ENCODE measurements at places on chromosomes 11 and 22.

- no peak for DNase-seq
These were observed 38.6 kb downstream of the PPP6R3 start for GRCh38 chr11:68498903-68499883.

GRCh38 chr11:19864141-19865140, 151.8 kb downstream of the NAV2 start:
- DNase-seq, result no peak

DNA sequence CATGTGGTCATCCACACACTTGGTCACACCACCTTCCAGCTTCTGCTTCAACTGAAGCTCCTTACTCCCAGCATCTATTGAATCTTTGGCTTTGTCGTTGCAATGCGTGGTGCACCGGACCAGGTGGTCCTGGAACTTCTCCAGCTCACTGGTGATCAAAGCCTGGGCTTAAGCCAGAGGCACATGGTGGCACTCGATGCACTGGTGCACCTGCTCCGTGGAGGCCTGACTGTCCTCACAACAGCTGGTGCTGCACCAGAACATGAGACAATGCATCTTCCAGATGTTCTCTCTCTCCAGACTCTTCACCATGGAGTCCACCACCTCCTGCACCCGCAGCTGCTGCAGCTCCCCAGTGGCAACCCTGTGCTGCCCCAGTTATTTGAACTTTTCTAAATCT, 56.0 kb downstream of the CELSR1 start:
- DNase-seq, result no peak

GRCh38 chr11:81870066-81870412, 863.6 kb downstream of the FAM181B start:
- no peak for DNase-seq

DNA sequence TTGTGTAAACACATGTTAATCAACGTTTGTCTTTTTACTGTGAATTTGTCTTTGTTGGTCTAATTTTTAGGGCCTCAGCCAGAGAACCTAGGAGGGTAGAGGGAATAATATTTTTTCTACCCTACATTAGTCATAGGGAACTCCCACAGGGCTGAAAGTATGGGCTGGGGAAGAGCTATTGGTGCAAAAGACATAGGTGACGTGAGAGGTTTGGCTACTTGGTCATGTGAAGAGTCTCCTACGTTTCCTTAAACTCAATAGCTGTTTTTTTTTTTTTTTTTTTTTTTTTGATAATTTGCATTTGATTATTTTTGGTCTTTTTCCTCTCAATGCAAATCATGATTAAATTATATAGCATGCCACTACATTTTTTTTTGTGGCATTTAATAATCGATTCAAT, 15.9 kb upstream of the MMP7 start:
- DNase-seq, result no peak

- no peak for DNase-seq
These were observed 428.0 kb downstream of the TBC1D22A start for GRCh38 chr22:47190276-47190956.

- no peak for DNase-seq
These were observed 121.3 kb upstream of the ALDH3B2 start for GRCh38 chr11:67795746-67796145.

DNA sequence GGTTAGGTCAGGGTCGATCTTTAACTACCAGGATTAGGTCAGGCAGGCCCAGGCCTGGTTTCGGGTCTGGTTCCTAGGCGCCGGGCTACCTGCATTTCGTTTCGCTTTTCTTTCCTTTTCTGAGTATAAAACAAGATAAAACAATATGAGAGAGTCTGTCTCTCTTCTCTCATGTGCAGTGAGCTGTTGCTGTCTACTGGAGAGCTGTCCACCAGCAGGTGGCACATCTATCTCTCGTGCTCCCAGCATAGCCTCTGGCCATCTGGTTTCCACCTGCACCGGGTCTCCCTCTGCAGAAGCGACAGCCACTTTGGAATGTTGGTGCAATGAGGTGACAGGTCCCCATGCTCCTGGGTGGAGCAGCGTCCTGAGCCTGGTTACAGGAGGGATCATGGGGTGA, 27.6 kb downstream of the RIBC2 start:
- no peak for DNase-seq

DNA sequence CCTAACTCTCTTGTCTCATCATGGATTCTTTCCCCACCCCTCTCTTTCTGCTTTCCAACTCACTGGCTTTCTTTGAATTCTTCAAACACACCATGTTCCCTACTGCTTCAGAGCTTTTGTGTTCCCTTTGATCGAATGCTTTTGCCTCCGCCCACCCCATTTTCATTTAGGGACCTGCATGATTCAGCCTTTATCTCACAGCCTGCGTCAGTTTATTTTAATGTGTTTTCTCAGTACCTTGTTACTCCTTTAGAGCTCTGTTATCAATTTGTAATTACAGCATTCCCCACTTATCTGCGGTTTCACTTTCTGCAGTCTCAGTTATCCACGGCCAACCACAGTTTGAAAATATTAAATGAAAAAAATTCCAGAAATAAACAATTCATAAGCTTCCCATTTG, 451.3 kb downstream of the METTL15 start:
- no peak for DNase-seq

DNA sequence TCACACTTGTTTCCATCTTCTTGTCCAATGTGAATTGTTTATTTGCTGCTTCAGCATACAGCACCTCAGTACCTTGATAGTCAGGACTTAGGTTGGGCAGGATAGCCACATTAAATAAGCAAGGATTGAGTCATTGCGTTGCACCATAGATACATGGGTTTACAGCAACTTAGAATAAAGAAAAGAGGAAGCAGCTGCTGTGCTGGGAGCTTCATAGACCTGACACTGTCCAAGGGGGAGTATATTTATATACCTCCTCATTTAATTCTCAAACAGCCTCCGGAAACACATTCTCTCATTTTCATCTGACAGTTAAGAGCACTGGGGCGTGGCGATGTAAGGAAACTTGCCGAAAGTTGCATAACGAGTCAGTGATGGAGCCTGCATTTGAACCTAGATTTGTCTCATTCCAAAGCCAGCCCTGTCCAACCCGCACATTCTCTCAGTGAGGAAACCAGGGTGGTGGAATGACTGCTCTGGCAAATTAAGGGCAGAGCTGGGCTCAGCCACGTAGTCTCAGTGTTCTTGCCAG, 42.2 kb downstream of the UBASH3B start:
- DNase-seq, result no peak

DNA sequence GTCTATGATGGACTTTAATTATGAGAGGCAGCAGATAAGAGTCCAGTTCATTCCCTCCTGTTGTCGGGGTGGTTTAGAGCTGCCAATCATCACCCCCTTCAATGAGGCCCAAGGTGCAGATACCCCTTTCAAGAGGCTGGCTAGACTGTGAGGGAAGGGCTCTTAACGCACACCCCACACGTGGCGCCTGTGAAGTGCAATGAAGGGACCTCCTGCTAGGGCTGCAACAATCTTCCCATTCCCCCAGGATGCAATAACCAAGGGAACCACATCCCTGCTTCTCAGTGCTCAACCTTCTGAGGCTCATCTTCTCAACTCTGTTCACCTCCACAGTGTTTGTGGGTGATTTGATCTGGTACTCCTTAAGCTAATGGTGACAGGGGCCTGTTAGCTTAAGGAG, 19.0 kb downstream of the TENM4 start:
- no peak for DNase-seq

DNA sequence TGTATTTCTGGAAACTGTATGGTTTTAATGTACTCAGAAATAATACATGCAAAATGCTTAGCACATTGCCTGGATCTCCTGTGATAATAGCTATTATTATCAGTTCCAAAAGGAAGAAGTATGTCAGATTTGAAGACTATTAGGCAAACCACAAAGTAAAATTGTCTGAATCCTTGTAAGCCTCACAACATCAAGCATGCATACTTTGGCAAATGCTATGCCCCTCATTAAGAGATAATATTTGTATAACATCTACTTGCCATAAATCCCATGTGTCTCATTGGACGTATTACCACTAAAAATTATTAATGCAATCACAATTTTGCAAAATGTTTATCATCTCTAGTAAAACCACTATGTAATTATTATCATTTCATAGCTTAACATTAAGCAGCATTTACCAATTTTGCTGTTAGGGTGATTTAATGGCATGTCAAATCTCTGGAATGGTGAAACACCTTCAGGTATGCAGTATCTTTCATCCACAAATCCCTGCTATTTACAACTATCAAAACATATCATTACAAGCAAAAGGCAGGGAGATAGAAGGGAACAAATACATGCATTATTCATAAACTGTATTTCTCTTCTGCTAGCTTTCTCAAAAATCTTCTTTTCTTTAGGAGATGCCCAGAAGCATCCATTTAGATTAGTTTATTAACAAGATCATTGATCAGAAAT, 974.6 kb upstream of the RAG2 start:
- DNase-seq, result no peak

DNA sequence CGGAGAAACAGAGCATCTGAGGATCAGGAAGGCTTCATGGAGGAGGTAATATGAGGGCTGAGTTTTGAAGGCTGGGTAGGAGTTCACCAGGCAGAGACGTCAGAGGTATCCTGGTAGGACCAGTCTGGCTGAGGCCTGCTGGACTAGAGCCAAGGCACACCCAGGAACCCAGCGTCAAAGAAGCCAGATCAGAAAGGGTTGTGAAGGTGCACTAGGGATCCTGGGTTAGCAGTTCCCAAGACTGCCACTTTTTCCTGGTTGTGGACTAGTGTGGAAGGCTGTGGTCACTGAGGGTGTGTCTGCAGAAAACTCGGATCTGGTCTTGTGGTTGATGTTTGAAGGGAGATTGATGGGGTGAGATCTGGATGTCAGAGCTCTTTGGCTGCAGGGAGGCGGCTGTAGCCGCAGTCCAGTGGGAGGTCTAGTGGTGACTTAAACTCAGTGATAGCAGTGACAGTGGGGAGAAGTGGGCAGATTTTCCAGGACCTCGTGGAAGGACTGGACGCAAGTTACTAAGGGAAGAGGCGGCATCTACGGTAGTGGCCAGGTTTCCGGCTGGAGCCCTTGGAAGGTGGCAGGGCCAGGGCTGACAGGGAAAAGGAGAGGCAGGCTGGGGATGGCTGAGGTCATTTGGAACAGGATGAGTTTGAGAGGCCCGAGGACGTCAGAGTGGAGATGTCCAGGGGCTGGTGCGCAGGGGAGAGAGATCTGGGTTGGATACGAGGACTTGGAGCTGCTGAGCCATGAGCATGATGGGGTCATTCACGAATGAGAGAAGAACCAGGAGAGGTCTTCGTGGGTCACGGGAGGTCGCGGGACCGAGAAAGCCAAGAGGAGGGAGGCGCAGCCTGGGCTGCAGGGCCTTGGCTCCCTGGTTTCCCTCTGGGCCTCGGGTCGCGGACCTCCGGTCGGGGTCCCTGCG, 10.9 kb downstream of the RELA start:
- no peak for DNase-seq
